Activated CD4-positive, CD25-positive, alpha-beta regulatory T cell (primary cell): ENCODE measurements at places on chromosomes 4 and X.

DNA sequence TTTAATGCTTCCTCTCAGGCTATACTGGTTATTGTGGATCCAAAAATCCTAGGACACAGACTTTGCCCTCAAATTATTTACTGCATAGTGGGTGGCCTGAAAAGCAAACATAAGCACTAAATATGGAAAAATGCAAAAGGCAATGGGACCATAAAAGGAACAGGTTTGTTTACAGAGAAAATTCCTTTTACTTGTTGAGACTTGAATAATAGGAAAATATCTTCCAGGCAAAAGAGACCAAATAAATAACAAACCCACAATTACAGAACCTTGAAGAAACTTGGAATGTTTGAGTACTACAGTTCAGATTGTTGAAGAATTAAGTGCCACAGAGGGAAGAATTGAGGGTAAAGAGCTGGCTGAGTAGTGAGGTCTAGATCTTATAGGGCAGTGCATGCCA lies 711.0 kb downstream of the C4orf33 start:
- no peak for DNase-seq

DNA sequence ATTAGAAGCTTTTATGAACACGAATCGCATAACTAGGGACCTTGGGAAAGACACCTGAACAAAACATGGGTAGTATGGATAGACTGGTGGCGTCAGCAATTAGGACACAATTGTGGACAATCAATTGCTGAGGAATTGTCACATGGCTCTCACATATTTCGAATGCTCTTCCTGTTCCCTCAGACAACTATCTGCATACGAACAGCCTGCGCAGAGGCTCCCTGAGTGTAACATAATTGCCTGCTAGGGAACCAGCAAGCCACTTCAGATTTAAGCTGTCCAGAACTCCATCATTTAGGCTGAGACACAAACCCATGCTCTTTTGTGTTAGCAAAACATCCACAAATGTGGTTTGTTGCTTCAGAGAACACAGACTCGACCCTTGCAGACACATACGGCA lies 160.8 kb downstream of the MGST2 start:
- no peak for DNase-seq

DNA sequence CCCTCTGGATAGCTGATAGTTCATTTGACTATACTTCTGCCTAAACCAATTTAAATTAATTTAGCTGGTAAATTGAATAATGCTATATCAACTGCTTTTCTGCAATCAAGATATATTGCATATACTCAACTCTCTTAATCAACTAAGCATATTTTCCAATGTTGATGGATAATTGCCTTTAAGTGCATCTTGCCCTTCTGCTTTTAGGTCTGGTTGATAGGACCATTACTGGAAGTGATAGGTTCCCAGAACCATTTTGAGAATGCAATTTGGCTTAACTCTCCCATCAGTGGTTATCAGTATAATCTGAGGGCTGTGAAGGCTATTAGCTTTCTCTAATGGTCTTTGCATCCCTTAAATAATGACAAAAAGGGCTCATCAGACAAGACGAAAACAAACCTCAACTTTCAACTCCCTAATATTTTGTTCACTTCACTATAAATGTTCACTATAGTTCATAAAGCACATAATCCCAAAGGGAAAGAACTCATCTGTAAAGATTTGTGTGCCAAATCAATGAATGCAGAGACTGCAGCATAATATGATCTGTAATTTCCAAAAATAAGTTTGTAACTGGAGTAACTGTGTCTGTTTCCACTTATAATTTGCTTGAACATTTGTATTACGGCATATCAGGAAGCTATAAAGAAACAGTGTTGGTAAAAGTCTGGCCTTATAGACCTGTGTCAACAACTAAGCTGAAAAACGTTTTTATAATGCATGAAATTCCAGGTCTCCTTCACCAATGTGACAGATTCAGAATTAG lies 273.6 kb downstream of the FBXO8 start:
- DNase-seq: no peak

DNA sequence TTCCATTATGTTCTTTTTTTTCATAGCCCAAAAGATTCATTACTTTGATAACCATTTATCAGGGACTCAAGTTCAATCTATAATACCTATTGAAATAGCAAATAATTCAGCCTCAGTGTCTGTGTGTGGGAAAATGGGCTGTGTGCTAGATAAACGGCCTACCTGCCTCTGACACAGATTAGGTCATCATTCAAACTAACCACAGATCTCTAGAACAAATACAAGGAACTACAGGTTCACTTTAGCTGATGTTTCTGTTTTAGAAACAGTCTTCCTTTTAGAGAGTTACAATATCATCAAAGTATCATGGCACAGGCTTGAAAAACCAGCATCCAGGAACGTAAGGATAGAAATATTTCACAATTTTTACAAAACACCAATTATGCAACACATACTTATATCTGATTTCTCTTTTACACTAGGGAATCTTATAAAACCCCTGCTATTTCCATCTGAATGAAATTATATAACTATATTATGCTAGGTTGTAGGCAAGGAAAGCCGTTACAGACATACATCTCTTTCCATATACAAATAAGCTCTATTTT lies 56.6 kb upstream of the MAB21L2 start:
- no peak for DNase-seq

DNA sequence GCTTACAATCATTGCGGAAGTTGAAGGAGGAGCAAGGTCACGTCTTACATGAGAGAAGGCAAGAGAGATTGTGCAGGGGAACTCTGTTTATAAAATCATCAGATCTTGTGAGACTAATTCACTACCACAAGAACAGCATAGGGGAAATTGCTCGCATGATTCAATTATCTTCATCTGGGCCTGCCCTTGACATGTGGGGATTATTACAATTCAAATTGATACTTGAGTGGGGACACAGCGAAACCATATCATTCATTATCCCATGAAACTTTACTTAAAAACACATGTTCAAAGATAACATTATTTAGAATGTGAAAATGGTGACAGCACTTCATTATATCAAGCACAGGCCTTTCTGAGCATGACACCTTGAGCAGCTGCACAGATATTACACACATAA lies 1087.8 kb downstream of the C4orf33 start:
- no peak for DNase-seq

DNA sequence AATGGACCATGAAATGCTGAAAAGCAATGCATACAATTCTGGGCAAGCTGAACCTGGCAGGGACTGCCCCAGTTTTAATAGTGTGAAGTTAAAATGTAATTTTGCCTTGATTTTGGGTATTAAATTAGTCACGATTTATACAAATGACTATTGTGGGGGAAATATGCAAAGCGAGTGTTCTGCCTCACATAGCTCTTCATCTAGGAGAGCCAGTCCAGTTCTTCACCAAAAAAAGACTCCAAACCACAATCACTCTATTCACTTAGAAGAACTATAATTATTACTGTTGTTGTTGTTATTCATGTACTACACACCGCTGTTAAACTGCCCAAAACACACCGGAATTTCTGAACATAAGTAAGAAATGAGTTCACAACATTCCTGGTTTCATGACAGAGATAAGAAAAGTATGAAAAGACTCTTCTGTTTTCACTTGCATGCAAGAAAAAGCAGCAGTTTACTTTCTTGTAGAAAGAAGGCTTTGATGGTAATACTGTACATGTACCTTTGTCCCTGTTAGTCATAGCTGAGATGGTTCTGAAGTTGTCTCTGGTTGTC lies 101.9 kb downstream of the QRFPR start:
- no peak for DNase-seq

GRCh38 chr4:155734065-155734464 lies 24.8 kb upstream of the GUCY1B1 start:
- DNase-seq: no peak

DNA sequence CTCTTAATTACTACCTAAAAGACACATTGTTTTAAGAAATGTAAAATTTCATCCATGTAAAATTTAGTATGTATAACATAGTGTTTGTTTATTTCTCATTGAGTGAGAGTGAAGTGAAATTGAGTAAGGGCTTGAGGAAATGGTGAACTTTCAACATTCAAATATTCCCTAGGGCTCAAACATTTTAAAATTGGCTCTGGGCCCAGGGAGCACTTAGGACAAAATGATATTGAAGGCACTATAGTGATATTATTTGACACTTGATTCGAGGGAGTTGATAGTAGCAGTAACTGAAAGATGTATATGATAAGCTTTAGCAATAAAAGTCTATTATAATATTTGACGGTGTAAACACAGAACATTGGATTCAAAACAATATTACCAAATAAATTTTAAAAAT lies 1244.0 kb upstream of the TENM3 start:
- no peak for DNase-seq

DNA sequence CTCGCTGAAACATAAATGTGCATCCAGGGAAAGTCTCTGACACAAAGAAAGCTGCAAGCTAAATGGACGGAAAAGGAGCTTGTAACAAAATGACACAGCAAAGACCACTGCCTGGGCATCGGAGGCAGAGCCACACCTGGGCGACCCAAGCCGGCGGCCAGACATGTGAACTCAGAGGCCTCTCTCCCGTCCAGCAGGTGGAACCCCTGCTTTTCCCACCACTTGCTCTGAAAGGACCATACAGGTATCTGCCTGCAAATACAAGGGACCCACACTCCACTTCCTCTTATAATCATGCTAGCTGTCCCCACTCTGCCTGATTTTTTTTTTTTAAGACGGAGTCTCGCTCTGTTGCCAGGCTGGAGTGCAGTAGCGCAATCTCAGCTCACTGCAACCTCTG lies 12.0 kb downstream of the CPLX1 start:
- DNase-seq: no peak

GRCh38 chr4:89492581-89493071 lies 185.0 kb upstream of the GPRIN3 start:
- no peak for DNase-seq

GRCh38 chr4:143341186-143341755 lies 4.6 kb downstream of the GAB1 start:
- DNase-seq: no peak

- no peak for DNase-seq
These were observed 131.7 kb downstream of the EPHA5 start for GRCh38 chr4:65538571-65538970.

GRCh38 chrX:20418379-20419150 lies 151.9 kb upstream of the RPS6KA3 start:
- DNase-seq: no peak

- DNase-seq: no peak
These were observed 94.3 kb downstream of the HPRT1 start for GRCh38 chrX:134554291-134554690.

- no peak for DNase-seq
These were observed 13.2 kb downstream of the XKRX start for GRCh38 chrX:100915562-100915961.

DNA sequence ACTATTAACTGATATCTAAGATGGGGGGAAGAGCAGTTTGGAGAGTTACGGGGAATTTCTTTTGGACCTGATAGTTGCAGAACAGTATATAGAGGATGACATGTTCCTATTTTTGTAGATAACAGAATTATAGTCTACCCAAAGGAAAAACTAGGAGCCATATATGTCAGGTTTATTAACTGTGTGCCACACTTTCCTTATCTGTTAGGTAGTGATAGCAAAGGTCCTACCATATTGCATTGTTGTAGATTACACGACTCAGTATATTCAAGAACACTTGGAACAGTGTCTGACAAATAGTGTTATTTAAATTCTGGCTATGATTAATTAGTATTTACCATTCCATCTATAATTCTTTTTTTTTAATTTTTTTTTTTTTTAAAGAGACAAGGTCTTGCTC lies 175.3 kb downstream of the NR3C2 start:
- DNase-seq: no peak

DNA sequence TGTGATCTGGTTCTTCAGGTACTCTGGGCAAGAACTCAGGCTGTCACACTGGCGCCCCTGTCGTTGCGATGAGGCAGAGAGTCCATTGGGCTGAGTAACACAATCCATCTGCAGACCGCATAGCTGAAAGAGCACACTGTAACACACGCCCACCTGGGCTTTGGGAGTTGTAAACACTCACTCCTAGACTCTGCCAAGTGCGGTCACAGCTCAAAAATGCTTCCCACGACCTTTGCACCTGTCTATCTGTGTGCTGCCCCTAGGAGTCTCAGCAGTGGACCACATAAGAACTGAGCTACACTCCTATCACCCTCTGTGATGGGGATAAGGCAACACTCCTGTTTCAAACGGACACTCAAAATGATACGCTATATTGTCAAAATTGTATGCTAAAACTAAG lies 2028.3 kb downstream of the PCDH7 start:
- no peak for DNase-seq

- no peak for DNase-seq
These were observed 182.0 kb downstream of the SLC4A4 start for GRCh38 chr4:71520850-71521249.

DNA sequence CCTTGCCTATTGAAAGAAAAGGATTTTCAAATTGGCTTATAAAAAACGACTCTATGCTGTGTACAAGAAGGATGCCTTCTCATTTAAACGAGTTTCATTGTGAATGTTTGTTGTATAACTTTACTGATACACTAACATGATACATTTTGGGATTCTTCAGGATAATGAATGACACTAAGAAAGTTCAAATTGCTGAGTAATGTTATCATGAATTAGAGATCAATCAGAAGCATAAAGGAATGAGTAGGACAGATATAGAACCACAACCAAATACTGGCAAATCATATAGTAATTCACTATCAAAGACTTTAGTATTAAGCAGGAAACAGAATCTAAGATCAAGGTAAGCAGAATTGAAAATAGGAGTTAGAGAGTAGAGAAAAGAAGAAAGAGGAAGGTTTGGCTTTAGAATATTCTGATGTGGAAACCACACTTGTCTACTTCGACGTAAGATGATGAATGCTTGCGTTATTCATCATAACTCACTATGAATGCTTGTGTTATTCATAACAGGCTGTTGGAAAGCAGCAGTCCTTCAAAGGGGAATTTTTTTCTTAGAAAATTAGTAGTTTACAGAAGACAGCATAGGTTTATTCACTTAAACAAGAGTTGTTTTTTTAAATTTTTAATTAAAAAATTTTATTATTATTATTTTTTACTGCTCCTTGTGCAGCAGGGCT lies 13.4 kb downstream of the CCDC158 start:
- no peak for DNase-seq

- no peak for DNase-seq
These were observed 41.9 kb downstream of the CNGA1 start for GRCh38 chr4:47974566-47974965.

GRCh38 chr4:81647388-81647787 lies 175.7 kb upstream of the RASGEF1B start:
- DNase-seq: no peak

DNA sequence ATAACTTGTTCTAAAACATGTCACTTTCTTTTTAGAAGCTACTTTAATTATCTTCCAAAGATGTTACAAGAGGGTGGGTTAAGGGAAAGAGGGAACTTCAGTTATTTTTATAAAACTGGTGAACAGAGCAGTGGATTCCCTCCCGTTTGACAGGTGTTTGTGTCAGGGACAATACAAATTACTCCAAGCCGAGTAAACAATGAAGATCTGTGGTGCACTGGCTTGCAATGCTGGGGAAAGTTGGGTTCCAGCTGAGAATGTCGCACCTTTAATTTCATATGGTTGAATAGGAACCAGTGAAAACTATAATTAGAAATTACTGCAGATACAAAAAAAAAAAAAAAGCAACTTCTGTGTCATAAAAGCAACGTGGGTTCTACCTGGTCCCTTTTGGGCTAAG lies 98.6 kb upstream of the TTC29 start:
- no peak for DNase-seq
